ENCODE measurements at places on chromosomes 4 and X.

DNA sequence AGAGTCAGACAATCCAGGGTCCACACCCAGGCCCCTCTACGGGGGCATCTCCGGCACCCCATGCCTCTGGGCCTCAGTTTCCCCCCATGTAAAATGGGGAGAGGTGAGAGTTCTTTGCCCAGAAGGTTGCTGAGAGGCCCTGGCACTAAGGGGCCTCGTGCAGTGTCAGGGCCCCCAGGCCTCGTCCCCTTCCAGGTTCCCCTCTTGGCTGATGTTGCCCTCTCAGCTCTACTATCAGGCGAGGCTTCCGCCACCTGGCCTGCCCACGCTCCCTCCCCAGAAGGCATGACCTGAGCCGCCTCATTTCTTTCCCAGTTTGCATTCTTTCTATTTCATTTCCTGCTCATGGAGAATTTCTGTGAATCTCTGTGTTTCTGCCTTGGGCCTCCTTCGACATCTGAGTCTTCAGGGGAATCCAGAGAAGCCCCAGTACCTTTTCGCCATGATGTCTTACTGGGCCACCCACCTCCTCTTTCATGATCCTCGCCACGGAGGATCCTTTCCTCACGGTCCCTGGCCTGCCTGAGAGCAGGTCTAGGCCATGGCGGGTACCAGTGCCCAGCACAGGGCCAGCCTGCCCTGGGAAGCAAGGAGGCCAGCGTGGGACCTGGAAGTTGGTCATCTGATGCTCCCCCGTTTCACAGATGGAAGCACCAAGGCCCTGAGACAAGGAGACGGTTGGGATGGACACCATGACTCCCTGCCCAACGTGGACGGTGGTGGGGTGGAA, 21.9 kb upstream of the MRFAP1 start:
- DNase-seq: no peak

DNA sequence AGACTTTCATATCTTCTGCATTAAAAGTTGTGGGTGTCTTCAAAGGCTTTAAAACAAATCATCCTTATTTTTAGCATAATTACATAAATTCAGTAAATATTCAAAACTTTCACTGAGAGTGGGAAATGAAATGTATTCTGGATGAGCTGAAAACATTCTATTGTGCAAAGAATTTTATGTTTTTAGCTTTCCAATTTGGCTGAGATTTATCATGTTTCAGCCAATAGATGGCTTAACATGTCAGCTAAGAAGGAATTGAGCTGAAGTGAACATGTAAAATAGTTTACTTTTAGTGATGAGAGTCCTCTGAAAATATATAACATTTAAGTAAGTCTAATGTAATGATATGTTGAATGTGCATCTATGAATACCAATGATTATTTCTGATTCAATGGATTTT, 213.5 kb upstream of the GIMD1 start:
- DNase-seq: no peak

- no peak for DNase-seq
These were observed 2.7 kb upstream of the MAML3 start for GRCh38 chr4:140156529-140157171.

- DNase-seq: no peak
These were observed 60.9 kb upstream of the SMAD1 start for GRCh38 chr4:145420595-145421214.

GRCh38 chrX:99973572-99974226, 436.4 kb downstream of the PCDH19 start:
- no peak for DNase-seq
